ENCODE measurements at places on chromosomes 1 and 21. TPM values are rescaled to one million over a fixed set of nuclear protein-coding genes. Genes with fewer than 3 reads are reported as not detected.

CHIA gene
- total RNA-seq: not detected

FAM177B gene
- total RNA-seq: not detected

TIE1 gene
- 55.4 TPM for total RNA-seq

B3GALT5 gene
- 0.02 TPM for total RNA-seq

LRRC38 gene
- total RNA-seq: 4.0 TPM

CHRNB2 gene
- 0.14 TPM for total RNA-seq

SLC44A3 gene
- 4.0 TPM for total RNA-seq

ZBTB18 gene
- 22.5 TPM for total RNA-seq

LCA5L gene
- 0.67 TPM for total RNA-seq

DNA sequence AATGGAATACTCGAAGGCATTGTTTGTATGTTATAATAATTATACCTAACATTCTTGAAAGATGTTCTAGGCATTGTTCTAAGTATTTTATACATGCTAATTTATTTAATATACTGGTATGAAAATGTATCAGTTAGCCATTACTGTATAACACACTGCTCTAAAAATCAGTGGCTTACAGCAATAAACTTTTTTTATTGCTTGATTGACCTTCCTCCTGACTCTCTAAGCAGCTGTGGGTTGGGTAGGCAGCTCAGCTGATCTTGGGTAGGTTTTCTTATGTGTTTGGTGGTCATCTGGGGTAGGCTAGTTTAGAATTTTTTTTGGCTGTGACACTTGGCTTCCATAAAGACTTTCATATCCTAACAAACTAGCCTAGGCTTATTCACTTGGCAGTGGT is 100.2 kb upstream of the SYT6 start:
- H3K4me3 ChIP-seq: no peak overlapping the region
- DNase-seq: no peak
- no peaks in the 10 kb centered on the region for H3K36me3 ChIP-seq
- H3K27me3 ChIP-seq: no peaks in the 10 kb centered on the region

DNA sequence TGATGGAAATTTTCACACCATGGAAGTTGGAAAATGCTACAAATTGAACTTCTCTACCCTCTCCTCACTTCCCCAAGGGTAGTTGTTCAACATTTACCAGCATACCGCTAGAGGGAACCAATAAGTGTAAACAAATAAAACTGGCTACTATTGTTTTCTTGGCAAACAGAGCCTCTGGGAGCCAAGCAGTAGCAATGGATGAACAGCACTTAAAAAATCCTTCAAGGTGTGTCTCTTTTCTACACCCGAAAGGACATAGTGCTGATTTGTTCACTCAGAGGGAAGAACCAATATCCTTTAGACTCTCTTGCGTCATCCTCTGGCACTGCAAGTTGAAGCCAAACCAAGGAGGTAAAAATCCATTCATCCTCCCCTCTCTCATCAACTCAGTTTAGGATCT is 161.5 kb downstream of the TBX15 start:
- H3K27ac ChIP-seq: no peak overlapping the region
- DNase-seq: no peak
- no peak overlapping the region for H3K4me3 ChIP-seq
- H3K36me3 ChIP-seq: no peaks in the 10 kb centered on the region
- no peaks in the 10 kb centered on the region for H3K27me3 ChIP-seq

DNA sequence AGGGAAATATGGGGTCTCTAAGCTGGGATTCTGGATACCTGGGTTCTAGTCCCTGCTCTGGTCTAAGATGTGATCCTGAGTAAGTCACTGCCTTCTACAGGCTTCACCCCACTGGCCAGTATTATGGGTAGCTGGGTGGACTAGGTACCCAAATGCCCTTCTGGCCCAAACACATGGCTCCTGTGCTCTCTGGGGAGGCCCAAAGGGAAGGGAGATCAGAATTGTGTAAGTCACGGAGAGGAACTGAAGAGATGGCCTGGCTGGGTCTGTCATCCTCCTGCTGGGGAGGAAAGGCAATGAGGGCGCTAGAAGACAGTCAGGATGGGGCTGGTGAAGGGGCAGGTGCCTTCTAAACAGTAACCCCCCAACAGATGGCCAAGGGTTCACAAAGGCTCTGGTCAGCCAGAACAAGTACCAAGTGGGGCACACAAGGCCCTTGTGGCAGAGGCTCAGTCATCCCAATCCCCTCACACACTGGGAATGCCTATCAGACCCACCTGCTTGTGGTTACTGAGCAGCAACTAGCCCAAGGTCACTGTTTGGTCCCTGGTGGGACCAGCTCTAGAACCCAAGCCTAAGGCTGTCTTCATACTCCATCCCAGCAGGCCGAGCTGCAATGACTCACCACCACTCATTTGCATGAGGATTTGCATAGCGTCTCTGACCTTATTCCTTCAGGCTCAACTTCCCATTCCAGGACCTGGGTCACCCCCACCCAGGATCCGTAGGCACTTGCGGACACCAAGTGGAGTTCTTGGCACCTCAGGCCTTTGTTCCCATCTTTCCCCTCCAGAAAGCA is 9.2 kb downstream of the MEF2D start:
- H3K27ac ChIP-seq: peak overlapping the region; percentile 81
- H3K27me3 ChIP-seq: no peaks in the 10 kb centered on the region
- H3K4me1 ChIP-seq: peaks cover 100% of the 10 kb centered on the region
- peak overlapping the region; percentile 11 for H3K4me3 ChIP-seq

- H3K27me3 ChIP-seq: no peaks in the 10 kb centered on the region
- H3K36me3 ChIP-seq: no peaks in the 10 kb centered on the region
- no peak overlapping the region for H3K27ac ChIP-seq
- no peak overlapping the region for H3K4me3 ChIP-seq
These were observed 129.9 kb upstream of the ZRANB2 start for GRCh38 chr1:71210718-71211117.

DNA sequence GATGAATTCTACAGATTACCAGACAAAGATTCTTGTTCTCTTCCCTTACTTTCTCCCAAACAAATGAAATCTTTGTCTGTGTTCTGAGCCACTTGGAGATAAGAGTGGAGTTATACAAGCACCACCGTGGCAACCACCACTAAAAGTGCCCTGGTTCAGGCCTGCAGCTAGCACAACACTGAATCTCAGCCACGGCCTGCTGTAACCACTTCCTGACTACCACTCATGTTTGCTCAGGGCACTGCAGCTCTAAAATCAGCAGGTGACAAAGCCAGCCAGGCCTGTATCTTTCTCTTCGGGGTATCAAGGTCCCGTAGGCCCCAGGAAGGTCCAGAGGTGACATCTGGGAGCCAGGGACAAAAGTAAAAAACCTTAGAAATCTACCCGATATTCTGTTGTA is 3.2 kb upstream of the OR2T6 start:
- no peak for DNase-seq
- no peaks in the 10 kb centered on the region for H3K36me3 ChIP-seq
- no peaks in the 10 kb centered on the region for H3K27me3 ChIP-seq
- H3K27ac ChIP-seq: no peak overlapping the region

DNA sequence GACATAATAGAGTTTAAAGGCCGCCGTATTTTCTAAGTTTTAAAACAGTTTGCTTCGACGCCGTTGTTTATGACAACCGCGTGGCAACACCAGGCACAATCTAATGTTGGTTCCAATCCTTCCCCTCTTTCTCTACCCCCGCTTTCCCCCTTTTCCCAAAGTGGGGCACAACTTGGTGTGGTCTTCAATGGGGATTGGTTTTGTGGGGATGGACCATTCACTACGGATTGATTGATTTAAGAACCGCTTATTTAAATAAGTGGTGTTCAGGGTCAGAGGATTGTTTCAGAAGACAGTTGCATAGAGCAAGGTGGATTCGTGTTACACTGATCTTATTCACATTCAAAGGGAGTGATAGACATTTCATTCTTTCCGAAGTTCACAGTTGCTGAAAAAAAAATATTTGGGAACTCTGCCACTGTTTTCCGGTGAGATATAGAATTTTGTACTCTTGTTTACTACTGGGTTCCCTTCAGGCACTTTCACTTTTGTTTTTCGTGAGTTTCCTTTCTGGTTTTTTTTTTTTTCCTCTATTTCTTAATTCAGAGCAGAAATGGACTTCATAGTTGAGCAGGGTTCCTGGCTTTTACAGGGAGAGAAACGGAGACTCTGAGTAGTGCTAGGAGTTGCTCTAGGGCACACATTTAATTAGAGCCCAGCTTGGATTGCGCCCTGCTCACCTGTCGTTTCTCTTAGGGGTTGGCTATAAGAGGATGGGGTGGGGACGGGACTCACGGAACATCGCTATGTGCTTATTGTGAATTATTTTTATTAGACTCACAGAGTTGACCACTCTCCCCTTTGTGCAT is 79.6 kb upstream of the AK4 start:
- peak overlapping the region; percentile 99 for H3K27ac ChIP-seq
- H3K4me3 ChIP-seq: peak overlapping the region; percentile 98
- no peaks in the 10 kb centered on the region for H3K36me3 ChIP-seq
- no peaks in the 10 kb centered on the region for H3K27me3 ChIP-seq
- peaks cover 7% of the 10 kb centered on the region for H3K4me1 ChIP-seq

- no peak for DNase-seq
- H3K36me3 ChIP-seq: no peaks in the 10 kb centered on the region
- peak overlapping the region; percentile 97 for H3K4me3 ChIP-seq
These were observed 1.4 kb downstream of the MOV10 start for GRCh38 chr1:112675728-112676381.

- H3K4me3 ChIP-seq: peak overlapping the region; percentile 52
- DNase-seq: no peak
- no peaks in the 10 kb centered on the region for H3K4me1 ChIP-seq
- H3K27ac ChIP-seq: no peak overlapping the region
These were observed 31.7 kb downstream of the PRMT2 start for GRCh38 chr21:46666941-46667740.

GRCh38 chr1:27592931-27593677 is 10.8 kb downstream of the AHDC1 start:
- DNase-seq: peak; percentile 74
- no peaks in the 10 kb centered on the region for H3K36me3 ChIP-seq
- H3K27ac ChIP-seq: peak overlapping the region; percentile 82
- no peaks in the 10 kb centered on the region for H3K27me3 ChIP-seq
- peaks cover 25% of the 10 kb centered on the region for H3K4me1 ChIP-seq

DNA sequence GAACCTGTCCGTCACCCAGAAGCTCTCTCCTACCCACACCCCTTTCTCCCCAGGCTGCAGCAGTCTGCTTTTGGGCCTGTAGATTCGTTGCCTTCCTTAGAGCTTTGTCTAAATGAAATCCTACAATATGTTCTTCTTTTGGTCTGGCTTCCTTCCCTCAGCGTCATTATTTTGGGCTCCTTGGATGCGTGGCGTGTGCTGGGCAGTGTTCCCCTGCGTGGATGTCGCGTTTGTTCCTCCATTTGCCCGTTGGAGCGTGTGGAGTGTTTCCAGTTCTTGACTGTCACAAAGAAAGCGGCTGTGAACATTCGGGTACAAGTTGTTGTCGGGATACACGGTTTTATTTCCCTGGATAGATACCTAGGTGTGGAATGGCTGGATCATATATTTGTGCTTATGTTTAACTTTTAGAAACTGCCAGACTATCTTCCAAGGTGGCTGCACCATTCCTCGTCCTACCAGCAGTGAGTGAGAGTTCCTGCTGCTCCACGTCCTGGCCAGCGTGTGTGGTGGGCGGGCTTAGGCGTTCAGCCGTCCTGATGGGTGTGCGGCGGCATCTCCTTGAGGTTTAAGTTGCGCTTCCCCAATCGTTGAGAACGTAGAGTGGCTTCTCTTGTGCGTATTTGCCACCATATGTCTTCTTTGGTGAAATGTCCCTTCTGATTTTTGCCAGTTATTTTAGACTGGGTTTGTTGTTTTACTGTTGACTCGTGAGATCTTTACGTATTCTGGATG is 31.7 kb downstream of the SKI start:
- H3K27me3 ChIP-seq: no peaks in the 10 kb centered on the region
- peaks cover 58% of the 10 kb centered on the region for H3K4me1 ChIP-seq
- no peak overlapping the region for H3K4me3 ChIP-seq
- no peak overlapping the region for H3K27ac ChIP-seq
- DNase-seq: no peak
- no peaks in the 10 kb centered on the region for H3K36me3 ChIP-seq

DNA sequence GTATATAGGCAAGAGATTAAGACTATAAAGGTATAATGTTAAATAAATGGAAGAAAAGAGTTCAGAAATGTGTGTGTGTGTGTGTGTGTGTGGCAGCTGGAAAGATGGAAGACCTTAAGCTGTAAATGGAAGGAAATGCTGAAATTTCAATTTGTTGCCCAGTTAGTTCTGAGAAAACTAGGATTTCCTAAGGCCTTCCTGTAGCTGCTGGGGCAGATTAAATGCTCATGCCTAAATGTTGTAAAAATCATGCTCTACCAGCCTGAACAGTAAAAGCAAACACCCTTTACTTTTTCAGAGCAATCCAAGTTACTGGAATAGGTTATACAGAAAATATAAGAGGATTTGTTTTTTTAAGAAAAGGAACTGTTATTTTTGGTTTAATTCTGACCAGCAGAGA is 8.3 kb downstream of the ADCY10 start:
- no peak overlapping the region for H3K4me3 ChIP-seq
- H3K27ac ChIP-seq: no peak overlapping the region
- H3K4me1 ChIP-seq: no peaks in the 10 kb centered on the region
- no peak for DNase-seq

- H3K36me3 ChIP-seq: peaks cover 14% of the 10 kb centered on the region
- DNase-seq: no peak
- H3K4me1 ChIP-seq: peaks cover 27% of the 10 kb centered on the region
- H3K4me3 ChIP-seq: no peak overlapping the region
- peak overlapping the region; percentile 20 for H3K27ac ChIP-seq
- no peaks in the 10 kb centered on the region for H3K27me3 ChIP-seq
These were observed 96.3 kb downstream of the NIBAN1 start for GRCh38 chr1:184878002-184878401.

DNA sequence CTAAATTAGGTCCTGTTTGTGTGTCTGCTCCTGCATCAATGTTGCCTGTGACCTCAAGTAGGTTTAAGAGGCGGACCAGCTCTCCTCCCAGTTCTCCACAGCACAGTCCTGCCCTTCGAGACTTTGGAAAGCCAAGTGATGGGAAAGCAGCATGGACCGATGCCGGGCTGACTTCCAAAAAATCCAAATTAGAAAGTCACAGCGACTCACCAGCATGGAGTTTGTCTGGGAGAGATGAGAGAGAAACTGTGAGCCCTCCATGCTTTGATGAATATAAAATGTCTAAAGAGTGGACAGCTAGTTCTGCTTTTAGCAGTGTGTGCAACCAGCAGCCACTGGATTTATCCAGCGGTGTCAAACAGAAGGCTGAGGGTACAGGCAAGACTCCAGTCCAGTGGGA is 79.9 kb downstream of the PRDM2 start:
- peaks cover 50% of the 10 kb centered on the region for H3K4me1 ChIP-seq
- H3K4me3 ChIP-seq: no peak overlapping the region
- peaks cover 89% of the 10 kb centered on the region for H3K36me3 ChIP-seq
- H3K27ac ChIP-seq: no peak overlapping the region
- no peaks in the 10 kb centered on the region for H3K27me3 ChIP-seq

All from heart left ventricle (tissue), 16 donors.